SJSA1 (cell line): ENCODE measurements at places on chromosomes 11 and 22. TPM values are rescaled to one million over a fixed set of nuclear protein-coding genes. Genes with fewer than 3 reads are reported as not detected.

The CTSW gene
- 1.9 TPM in 1 of 2 replicates, not detected in the other for total RNA-seq

The ZDHHC24 gene
- 17.9 and 18.3 TPM in 2 replicates for total RNA-seq

The ROBO3 gene
- total RNA-seq = 4.1 and 8.5 TPM in 2 replicates

The RGL4 gene
- total RNA-seq = not detected in 2 replicates

The MMP27 gene
- total RNA-seq = not detected in 2 replicates

The TNNT3 gene
- total RNA-seq = 7.5 and 8.0 TPM in 2 replicates

The SMTNL1 gene
- total RNA-seq = not detected in 2 replicates

The MS4A7 gene
- total RNA-seq = not detected in 2 replicates

The GALNT18 gene
- 1.5 and 6.6 TPM in 2 replicates for total RNA-seq

The GRIK4 gene
- total RNA-seq = not detected in 2 replicates

The OR6T1 gene
- total RNA-seq = not detected in 2 replicates

The TSGA10IP gene
- total RNA-seq = not detected in 2 replicates

The MTFP1 gene
- total RNA-seq = 46.2 and 48.6 TPM in 2 replicates
